ENCODE measurements at places on chromosomes 1 and 21.

DNA sequence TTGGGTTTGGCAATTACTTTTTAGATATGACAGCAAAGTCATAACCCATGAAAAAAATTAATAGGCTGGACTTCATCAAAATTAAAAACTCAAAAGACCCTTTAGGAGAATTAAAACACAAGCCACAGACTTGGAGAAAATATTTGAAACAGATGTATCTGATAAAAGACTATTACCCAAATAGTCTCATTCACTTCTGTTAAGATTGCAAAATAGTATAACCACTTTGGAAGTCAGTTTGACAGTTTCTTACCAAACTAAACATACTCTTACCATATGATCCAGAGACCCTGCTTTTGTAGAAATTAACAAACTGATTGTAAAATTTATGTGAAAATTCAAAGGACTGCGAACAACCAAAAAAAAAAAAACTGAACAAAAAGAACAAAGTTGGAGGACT, 32.5 kb upstream of the SLC44A3 start:
- no peak for DNase-seq

DNA sequence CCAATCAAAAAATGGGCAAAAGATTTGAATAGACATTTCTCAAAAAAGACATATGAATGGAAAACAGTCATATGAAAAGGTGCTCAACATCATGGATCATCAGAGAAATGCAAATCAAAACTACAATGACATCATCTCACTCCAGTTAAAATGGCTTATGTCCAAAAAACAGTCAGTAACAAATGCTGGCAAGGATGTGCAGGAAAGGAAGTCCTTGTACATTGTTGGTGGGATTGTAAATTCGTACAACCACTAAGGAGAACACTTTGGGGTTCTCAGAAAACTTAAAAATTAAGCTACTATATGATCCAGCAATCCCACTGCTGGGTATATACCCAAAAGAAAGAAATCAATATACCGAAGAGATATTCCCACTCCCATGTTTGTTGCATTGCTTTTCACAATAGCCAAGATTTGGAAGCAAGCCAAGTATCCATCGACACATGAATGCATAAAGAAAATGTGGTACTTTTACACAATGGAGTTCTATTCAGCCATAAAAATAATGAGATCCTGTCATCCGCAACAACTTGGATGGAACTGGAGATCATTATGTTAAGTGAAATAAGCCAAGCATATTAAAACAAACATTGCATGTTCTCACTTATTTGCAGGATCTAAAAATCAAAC, 17.9 kb downstream of the GBP5 start:
- DNase-seq, result peak; percentile 44

DNA sequence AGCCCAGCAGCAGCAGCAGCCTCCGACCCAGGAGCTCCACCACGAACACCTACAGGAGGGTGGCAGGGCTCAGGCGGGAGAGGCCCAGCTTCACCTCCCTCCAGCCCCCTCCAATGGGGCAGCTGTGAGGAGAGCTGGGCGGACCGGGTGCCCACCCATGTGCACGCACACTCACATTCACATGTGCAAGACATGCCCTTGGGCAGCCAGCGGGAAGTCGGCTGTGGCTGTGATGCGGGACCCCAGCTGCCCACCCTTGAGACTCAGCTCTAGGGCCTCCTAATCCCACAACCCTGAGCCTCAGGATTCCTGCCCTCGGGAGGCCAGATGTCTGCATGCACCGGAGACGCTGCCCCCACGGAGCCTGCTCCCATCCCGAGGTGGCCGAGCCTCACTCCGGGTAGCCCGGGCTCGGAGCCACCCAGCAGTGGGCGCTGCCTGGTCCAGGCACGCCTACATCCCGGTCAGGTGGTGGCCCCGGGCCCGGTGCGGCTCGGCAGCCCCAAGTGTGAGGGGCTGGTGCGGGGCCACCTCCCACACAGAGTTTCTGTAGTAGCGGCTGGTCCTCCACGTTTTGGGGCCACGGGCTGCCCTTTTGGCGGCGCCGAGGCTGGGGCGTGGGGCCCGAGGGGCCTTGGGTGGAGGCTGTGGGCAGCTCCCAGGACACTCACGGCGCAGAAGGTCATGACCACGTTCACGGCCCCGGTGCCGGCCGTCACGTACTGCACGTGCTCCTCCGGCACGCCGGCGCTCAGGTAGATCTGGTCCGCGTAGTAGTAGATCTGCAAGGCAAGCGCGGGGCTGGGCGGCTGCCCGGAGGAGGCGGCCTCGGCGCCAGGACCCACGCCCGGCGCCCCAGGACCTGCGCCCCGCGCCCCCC, 12.9 kb upstream of the SLC2A7 start:
- DNase-seq, result no peak

- DNase-seq, result no peak
Measured at GRCh38 chr1:191901651-191902050, 256.6 kb upstream of the RGS18 start.

- peak; percentile 44 for DNase-seq
Measured at GRCh38 chr1:168879896-168880734, 151.1 kb upstream of the DPT start.

DNA sequence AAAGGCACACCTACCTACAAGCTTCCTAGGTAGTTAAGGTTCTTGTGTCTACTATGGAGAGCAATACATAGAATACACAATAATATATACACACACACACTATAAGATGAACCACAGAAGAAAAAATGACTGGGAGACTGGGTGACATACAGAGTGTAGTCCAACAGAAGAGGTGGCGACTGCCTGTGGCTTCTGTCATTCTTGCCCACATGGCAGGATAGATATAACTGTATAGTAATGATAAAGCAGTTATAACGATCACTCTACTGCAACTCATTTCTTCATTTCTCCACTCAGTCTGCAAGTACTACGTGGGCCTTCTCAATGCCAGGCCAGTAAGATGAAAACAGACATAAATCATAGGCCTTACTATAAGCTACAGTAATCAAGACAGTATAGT, 113.8 kb upstream of the EDN2 start:
- DNase-seq, result no peak

GRCh38 chr1:62288224-62288623, 31.0 kb downstream of the KANK4 start:
- DNase-seq, result no peak

DNA sequence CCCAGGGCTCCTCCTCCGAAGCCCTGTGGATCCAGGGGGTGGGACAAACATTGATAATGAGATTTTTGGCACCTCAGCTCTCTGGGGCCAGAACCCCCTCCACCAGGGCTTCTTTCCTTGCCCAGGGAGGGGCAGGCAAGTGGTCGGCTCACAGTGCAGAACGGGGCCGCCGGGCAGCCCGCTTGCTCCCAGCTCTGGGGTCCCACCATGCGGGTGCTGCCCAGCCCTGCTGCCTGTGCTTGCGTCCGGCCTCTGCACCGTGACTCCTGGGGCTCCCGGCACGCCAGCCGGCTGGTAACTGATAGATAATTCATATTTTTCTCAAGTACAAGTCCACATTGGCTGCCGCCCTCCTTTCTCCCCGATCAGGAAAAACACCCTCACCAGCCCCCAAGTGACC, 42.0 kb upstream of the CCDC27 start:
- no peak for DNase-seq

DNA sequence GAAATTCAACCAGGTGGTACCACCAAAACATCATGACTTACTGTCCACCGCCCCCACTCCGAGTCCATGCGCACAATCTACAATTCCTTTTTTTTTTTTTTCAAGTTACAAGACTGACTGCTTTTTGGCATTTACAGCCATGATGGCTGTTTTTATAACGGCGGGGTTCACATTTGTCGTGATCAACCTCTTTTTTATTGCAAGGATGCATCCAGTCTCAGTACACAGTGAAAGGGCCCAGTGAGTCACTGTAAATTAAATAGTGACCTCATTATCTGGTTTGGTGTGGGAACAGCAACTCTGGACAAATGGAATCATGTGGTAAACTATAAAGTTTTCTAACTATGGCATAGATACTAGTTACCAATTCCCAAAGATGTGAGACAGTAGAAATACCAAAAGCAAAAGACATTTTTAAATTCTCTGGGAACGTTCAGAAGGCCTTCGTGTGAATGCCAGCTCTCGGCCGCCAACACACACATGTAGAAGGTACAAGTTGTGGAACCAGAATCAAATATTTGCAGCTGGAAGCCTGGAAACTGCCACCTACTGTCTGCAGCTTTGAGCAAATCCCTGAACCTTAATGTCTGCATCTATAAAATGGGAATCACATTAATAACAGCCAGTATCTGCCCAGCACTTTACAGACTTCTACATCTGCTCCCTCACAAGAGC, 4.9 kb downstream of the GLIS1 start:
- DNase-seq, result no peak

- no peak for DNase-seq
Measured at GRCh38 chr1:24256687-24257086, 62.5 kb upstream of the GRHL3 start.

- DNase-seq, result no peak
Measured at GRCh38 chr1:219928791-219929118, 398 bp upstream of the SLC30A10 start.

- DNase-seq, result peak; percentile 32
Measured at GRCh38 chr1:63675420-63675931, 82.3 kb downstream of the PGM1 start.

- no peak for DNase-seq
Measured at GRCh38 chr1:22845398-22845935, 127.2 kb downstream of the LACTBL1 start.
